ENCODE measurements at places on chromosomes 1 and 21. TPM values are rescaled to one million over a fixed set of nuclear protein-coding genes. Genes with fewer than 3 reads are reported as not detected.

HIVEP3 gene
- total RNA-seq, result 6.9 TPM

MEF2D gene
- 81.1 TPM for total RNA-seq

TSPEAR gene
- 2.1 TPM for total RNA-seq

TRIM58 gene
- not detected for total RNA-seq

CNKSR1 gene
- 6.3 TPM for total RNA-seq

C1orf105 gene
- 52.7 TPM for total RNA-seq

SYDE2 gene
- total RNA-seq, result 23.7 TPM

CLCA4 gene
- not detected for total RNA-seq

DNA sequence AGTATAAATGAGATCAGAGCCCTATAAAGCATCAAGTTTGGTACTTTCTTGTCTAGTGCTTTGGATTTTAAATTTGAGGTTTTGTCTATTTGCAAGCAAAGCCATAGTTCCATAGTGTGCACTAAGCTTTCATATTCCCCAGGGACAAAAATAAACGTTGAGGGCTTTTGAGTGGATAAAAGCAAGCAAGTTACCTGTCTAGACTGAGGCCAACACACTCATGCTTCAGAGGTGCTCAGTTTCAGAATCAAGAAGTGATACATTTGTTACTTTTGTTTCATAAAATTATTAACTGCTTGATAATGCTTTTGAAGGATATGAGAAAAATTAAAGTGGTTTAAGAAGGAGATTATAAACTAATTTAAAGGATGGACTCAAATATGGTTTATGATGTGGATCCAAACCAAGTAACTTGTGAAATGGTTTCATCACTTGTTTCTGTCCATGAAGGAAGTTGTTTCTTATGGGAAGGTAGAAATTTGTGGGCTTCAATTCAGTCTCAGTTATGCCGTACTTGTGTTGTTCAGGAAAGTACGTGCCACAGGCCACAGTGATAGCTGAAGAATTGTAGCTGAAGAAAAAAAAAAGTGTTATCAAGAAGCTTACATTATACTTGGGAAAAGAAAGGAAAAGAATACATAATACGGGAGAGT, 71.2 kb downstream of the CHRM3 start:
- H3K36me3 ChIP-seq, result no peaks in the 10 kb centered on the region
- H3K4me1 ChIP-seq, result no peaks in the 10 kb centered on the region
- no peak overlapping the region for H3K27ac ChIP-seq

DNA sequence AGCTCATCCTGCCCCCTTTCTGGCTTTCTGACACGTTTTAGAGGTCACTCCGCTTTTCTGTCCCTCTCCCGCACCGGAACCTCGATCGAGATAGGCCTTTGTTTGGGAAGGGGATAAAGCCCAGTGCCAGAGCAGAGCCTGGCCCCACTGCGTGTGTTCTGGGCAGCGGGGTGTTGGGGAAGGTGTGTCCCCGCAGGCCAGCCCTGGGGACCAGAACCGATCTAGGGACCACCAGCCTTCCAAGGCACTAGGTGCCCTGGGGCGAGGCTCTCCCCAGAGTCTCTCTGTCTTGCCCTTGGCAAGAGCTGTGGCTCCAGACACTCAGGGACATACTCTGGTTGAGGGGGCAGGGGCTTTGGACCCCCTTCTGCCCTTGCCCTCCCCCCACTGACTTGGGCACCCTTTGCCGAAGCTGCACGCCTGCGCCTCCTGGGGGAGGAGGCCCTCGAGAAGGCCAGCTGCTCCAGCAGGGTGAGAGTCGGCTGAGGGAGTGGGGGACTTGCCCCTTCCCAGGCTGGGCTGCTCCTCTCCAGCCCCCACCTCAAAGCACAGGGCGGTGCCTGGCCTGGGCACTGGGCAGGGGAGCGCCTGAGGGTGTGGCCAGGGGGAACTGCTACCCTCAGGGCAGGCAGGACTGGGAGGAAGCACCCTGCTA, 16.4 kb downstream of the PRXL2B start:
- no peak overlapping the region for H3K4me3 ChIP-seq
- no peak overlapping the region for H3K27ac ChIP-seq
- no peak for DNase-seq
- H3K27me3 ChIP-seq, result no peaks in the 10 kb centered on the region

DNA sequence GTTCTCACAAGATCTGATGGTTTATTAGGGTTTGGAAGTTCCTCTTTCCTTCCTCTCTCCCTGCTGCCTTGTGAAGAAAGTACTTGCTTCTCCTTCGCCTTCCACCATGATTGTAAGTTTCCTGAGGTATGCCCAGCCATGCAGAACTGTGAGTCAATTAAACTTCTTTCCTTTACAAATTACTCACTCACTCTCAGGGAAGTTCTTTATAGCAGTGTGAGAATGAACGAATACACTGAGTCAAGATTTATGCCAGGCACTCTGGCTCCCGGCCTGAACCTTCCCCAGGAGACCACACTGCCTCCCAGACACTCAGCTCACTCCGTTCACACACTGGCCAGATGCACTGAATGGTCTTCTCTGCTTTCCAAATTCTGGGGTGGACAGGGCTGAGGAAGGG, 308.3 kb upstream of the AJAP1 start:
- no peaks in the 10 kb centered on the region for H3K36me3 ChIP-seq
- peaks cover 15% of the 10 kb centered on the region for H3K27me3 ChIP-seq
- no peak overlapping the region for H3K4me3 ChIP-seq
- H3K4me1 ChIP-seq, result no peaks in the 10 kb centered on the region
- H3K27ac ChIP-seq, result no peak overlapping the region

- no peaks in the 10 kb centered on the region for H3K36me3 ChIP-seq
- H3K27ac ChIP-seq, result peak overlapping the region; percentile 18
- no peaks in the 10 kb centered on the region for H3K27me3 ChIP-seq
- no peak for DNase-seq
- no peak overlapping the region for H3K4me3 ChIP-seq
- H3K4me1 ChIP-seq, result peaks cover 37% of the 10 kb centered on the region
These were observed 17.0 kb upstream of the LRRC8C start for GRCh38 chr1:89615676-89616598.

- no peak overlapping the region for H3K4me3 ChIP-seq
- H3K36me3 ChIP-seq, result no peaks in the 10 kb centered on the region
- no peaks in the 10 kb centered on the region for H3K4me1 ChIP-seq
- H3K27ac ChIP-seq, result no peak overlapping the region
These were observed 212.4 kb downstream of the FOXD2 start for GRCh38 chr1:47650205-47650604.

GRCh38 chr1:110221119-110221518, 11.0 kb downstream of the KCNC4 start:
- H3K4me1 ChIP-seq, result peaks cover 2% of the 10 kb centered on the region
- no peaks in the 10 kb centered on the region for H3K27me3 ChIP-seq
- no peaks in the 10 kb centered on the region for H3K36me3 ChIP-seq
- no peak for DNase-seq
- H3K4me3 ChIP-seq, result no peak overlapping the region

GRCh38 chr1:89608319-89608983, 24.5 kb upstream of the LRRC8C start:
- peak overlapping the region; percentile 59 for H3K27ac ChIP-seq
- no peak overlapping the region for H3K4me3 ChIP-seq
- H3K27me3 ChIP-seq, result no peaks in the 10 kb centered on the region

GRCh38 chr1:157490467-157491165, 61.7 kb downstream of the FCRL5 start:
- peak; percentile 43 for DNase-seq
- no peak overlapping the region for H3K4me3 ChIP-seq
- H3K4me1 ChIP-seq, result no peaks in the 10 kb centered on the region

GRCh38 chr1:9900142-9901043, 9.7 kb downstream of the CTNNBIP1 start:
- no peaks in the 10 kb centered on the region for H3K27me3 ChIP-seq
- DNase-seq, result peak; percentile 85
- H3K27ac ChIP-seq, result peak overlapping the region; percentile 91
- H3K36me3 ChIP-seq, result no peaks in the 10 kb centered on the region
- H3K4me3 ChIP-seq, result peak overlapping the region; percentile 27

- no peak for DNase-seq
- peaks cover 22% of the 10 kb centered on the region for H3K4me1 ChIP-seq
- no peaks in the 10 kb centered on the region for H3K36me3 ChIP-seq
- H3K4me3 ChIP-seq, result no peak overlapping the region
- H3K27ac ChIP-seq, result no peak overlapping the region
- H3K27me3 ChIP-seq, result no peaks in the 10 kb centered on the region
These were observed 84.9 kb upstream of the C21orf91 start for GRCh38 chr21:17903929-17904639.

DNA sequence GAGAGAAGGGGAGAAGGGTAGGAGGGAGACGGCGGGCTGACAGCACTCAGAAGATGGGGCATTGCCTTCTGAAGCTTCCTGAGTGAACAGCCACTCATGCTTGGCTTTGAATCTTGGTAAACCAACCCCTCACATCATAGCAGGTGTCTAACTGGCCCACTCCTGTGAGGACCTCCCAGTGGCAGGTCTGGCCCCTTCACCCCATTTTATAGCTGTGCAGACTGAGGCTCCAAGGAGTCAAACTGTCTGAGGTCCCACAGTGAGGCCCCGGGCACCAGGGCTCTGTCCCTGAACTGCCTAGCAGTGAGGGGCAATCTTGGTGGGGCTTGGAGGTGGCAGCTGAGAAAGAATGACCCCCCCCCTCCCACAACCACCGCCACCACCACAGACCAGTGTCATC, 41.0 kb downstream of the SDC3 start:
- DNase-seq, result no peak
- H3K27ac ChIP-seq, result no peak overlapping the region
- no peaks in the 10 kb centered on the region for H3K4me1 ChIP-seq
- H3K36me3 ChIP-seq, result no peaks in the 10 kb centered on the region

GRCh38 chr1:178649582-178650350, 75.3 kb upstream of the RALGPS2 start:
- no peaks in the 10 kb centered on the region for H3K36me3 ChIP-seq
- no peak overlapping the region for H3K27ac ChIP-seq
- H3K4me1 ChIP-seq, result peaks cover 9% of the 10 kb centered on the region
- no peak for DNase-seq

DNA sequence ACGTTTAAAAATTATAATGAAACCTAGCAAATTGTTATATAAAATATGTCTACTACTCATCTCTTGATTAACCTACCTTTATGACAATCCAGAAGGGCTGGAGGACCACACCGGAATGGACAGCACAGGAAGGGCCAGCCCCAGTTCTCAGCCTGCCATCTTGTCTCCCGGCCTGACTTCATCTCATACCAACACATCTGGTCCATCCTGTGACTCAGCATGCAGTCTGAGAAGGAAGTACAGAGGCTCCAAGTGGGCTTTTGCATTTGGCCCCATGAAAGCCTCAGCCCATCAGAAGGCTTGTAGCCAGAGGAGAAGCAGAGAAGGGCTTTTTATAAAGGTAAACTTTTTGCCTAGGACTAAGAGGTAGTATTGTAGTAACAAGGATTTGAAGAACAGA, 436.6 kb downstream of the MRPL39 start:
- no peaks in the 10 kb centered on the region for H3K4me1 ChIP-seq
- H3K27me3 ChIP-seq, result no peaks in the 10 kb centered on the region
- H3K36me3 ChIP-seq, result no peaks in the 10 kb centered on the region
- no peak overlapping the region for H3K27ac ChIP-seq

- no peak overlapping the region for H3K4me3 ChIP-seq
- no peak overlapping the region for H3K27ac ChIP-seq
- DNase-seq, result no peak
These were observed 86.4 kb upstream of the LYST start for GRCh38 chr1:235952950-235953615.

- no peaks in the 10 kb centered on the region for H3K36me3 ChIP-seq
- H3K27me3 ChIP-seq, result no peaks in the 10 kb centered on the region
- no peak overlapping the region for H3K4me3 ChIP-seq
- peak overlapping the region; percentile 34 for H3K27ac ChIP-seq
- H3K4me1 ChIP-seq, result no peaks in the 10 kb centered on the region
- DNase-seq, result no peak
These were observed 173.7 kb downstream of the KCNJ6 start for GRCh38 chr21:37742532-37742931.

Data from heart right ventricle (tissue), 16 donors.